ENCODE measurements at places on chromosomes 13 and 19. TPM values are rescaled to one million over a fixed set of nuclear protein-coding genes. Genes with fewer than 3 reads are reported as not detected.

DNA sequence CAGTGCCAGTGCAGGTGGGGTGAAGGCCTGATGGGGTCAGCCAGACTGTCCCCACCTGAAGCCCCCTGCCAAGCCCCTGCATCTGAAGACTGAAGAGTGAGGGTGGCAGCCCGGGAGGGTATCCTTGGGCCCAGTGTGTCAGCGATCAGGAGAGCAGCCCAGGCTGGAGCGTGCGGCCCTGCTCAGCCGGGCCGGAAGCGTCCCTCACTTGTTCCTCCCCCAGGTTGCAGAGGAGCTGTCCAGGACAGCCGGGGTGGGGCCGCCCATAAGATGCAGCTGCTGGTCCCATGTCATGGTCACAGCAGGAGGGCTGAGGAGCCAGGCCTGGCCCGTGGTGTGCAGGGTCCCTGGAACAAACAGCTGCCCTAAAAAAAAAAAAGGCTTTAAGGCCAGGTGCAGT lies 55.4 kb downstream of the KDM4B start:
- no peak for DNase-seq

GRCh38 chr13:19605161-19605955 lies 28.1 kb upstream of the MPHOSPH8 start:
- DNase-seq: no peak

GRCh38 chr13:31793246-31793645 lies 53.9 kb downstream of the RXFP2 start:
- peak; percentile 47 for DNase-seq

- peak; percentile 67 for DNase-seq
Measured at GRCh38 chr13:46124967-46125933, 20.4 kb upstream of the CPB2 start.

DNA sequence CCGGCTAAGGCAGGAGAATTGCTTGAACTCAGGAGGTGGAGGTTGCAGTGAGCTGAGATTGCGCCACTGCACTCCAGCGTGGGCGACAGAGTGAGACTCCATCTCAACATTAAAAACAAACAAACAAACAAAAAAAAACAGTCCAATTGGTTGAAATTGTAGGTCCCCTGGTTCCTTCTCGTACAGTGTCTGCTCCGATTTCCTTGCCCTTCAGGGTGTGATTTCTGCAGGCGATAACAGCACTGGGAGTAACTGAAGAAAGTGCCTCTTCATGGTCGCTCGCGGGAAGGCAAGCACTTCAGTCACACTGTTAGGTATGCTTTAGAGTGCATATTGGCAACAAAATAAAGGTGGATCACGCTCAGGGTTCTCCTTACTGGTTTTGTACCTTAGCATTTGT lies 39.7 kb downstream of the TPT1 start:
- DNase-seq: no peak

DNA sequence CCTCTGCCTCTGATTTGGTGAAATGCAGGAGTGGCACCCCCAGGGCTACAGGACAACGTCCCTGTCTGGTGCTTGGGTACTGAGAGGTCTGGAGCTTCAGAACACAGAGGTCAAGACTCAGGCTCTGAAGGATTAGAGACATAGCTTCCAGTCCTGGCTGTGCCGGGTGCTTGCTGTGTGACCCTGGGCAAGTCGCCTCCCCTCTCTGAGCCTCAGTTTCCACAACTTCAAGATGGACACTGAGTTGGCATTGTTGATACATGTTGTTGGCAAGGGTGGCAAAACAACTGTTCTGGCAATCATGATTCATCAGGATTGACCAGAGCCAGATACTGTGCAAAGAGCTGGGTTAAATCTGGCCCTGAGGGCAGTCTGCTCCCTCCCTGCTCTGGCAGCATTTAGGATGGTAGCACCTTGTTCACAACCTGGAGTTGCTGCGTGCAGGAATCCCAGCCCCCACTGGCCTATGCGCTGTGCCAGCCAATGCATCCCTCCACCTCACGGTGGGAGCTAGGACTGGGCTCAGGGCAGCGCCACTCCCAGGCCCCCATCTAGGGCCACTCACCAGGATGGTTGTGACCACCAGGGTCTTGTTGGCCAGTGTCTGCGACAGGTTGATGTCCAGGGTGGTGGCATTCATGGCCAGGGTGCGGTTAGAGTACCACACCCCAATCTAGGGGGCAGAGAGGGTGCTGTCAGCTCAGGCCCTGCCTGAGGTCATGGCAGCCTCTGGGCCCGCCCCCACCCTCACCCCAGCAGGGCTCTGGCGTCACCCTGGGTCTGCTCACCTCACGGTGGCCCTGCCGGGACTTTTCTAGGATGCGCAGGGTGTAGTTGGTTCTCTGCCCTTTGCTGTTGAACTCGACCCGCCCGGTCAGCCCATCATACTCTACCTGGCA lies 16.7 kb downstream of the GRIK5 start:
- no peak for DNase-seq

DNA sequence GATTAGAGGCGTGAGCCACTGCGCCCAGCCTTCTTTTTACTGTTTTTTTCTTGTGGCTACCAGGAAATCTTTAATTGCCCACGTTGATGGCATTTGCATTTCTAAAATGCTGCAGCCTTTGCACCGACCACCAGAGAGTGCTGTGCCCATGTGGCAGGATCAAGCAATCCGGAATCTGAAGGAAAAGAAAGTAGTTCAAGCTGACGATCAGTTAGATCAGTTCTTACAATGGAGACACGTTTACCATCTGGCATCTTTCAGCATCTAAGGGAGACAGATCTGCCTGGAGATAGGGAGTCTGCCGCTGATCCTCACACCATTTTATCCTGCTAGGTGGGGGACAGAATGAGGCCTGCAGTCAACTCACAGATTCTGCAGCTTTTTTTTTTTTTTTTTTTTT lies 19.9 kb downstream of the TINCR start:
- DNase-seq: peak; percentile 52

DNA sequence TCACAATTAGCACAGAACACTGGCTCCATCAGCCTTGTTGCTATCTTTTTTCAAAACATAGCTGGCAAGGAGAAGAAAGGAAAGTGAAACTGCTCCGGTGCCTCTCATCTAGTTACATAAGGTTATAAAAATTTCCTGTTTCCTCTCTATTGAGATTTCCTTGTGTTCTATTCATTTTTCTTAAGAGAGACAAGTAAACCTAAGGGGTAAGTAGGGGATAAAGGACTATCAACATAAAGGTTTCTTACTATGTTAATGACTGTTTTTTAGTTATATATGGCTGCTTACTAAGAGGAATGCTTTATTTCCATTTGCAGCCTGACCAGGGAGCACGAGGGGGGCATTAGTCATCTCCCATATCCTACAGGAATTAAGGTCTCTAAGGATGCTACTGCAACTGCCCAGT lies 73.2 kb upstream of the MLNR start:
- DNase-seq: peak; percentile 79

DNA sequence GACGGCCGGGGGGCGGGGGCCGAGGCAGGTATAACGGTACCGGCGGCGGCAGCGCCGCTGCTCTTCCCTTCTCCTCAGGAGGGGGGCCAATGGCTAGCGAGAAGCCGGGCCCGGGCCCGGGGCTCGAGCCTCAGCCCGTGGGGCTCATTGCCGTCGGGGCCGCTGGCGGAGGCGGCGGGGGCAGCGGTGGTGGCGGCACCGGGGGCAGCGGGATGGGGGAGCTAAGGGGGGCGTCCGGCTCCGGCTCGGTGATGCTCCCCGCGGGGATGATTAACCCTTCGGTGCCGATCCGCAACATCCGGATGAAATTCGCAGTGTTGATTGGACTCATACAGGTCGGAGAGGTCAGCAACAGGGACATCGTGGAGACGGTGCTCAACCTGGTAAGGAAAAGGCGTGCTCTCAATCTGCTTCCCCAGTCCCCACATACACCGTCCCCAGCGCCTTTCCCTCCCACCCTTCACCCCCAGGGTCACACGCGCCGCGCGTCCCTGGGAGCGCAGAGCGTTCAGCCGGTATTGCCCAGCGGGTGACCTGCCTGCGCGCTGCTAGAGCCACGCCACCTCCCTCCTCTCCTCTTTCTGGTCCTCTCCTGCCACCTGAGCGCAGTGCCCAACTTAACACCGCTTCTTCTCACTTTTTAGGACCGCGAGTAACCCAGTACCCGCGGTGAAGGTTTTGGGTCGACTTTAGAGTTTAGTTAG lies 814 bp downstream of the NBEA start:
- DNase-seq: no peak

DNA sequence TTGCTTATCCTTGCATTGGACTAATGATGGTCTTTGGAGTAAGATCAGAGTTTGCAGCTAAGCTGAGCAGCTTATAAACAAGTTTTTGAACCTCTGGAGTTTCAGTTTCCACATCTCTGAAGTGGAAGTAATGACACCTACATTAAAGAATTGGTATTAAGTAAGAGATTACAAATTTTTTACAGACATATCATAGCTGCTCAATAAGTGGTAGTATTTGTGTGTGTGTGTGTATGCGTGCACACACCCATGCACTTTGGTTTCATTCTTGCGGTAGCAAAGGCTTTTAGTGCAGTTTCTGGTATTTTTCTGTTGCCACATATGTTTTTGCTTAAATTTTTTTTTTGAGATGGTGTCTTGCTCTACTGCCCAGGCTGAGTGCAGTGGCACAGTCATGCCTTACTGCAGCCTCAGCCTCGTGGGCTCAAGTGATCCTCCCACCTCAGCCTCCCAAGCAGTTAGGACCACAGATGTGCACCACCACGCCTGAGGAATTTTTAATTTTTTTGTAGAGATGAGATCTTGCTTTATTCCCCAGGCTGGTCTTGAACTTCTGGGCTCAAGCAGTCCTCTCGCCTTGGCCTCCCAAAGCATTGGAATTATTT lies 4.5 kb downstream of the NAA16 start:
- DNase-seq: no peak

DNA sequence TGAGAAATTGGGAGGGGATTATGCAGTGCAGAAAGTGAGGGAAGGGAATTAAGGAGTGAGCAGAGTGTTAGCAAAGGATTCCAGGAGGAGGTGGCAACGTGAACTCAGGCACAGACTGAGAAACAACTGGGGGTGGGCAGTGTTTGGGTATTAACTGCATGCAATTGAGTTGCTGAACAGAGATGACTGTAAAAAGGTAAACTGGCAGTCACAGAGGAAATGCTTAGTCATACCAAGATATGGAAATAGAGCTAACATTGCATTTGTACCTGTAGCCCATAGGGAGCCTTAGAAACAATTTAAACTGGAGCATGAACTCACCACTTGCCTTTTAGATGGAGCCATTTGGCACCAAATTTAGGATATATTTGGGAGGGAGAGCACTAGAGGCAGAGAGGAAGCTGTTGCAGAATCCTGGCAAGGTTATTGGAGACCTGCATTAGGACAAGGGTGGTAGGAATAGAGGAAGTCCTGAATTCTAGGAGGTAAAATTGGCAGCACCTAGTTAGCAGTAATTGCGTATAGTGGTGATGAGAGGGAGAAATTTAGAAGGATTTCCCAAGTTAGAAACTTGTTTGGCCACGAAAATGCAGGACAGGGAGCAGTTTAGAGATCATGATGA lies 100.6 kb upstream of the FRY start:
- DNase-seq: no peak

- no peak for DNase-seq
Measured at GRCh38 chr13:38577048-38577447, 109.8 kb upstream of the FREM2 start.

DNA sequence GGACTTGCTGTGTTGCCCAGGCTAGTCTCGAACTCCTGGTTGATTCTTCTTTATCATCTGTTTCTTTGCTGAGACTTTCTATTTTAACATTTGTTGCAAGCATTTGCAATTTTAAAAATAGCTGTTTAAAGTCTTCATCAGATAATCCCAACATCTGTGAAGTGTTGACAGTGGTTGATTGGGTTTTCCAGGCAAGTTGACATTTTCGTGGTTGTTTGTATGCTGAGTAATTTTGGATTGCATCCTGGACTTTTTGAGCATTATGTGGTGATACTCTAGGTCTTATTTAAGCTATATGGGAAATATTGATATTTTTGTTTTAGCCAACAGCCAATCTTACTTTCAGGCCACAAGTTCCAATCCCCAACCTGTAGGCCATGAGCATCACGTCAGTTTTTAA lies 25.1 kb downstream of the AP1M1 start:
- no peak for DNase-seq

GRCh38 chr19:29620931-29621351 lies 14.9 kb downstream of the POP4 start:
- DNase-seq: no peak

DNA sequence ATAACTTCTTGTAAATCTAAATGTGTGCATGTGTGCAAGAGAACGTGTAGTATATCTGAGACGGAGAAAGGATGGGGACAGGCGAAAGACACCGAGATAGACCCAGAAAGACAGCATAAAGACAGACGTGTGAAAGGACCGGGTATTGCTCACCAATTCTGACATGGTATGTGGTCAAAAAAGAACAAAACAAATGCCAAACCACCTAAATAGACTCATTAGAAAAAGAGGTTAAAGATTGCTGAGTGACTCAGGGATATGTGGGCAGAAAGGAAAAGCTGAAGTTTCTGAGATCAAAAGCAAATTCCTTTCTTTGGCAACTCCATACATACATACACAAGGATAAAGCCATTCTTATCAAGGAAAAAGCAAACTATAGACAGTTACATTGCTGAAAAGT lies 179.7 kb upstream of the TSC22D1 start:
- DNase-seq: peak; percentile 61

- DNase-seq: peak; percentile 93
Measured at GRCh38 chr13:48400850-48401291, 12.0 kb downstream of the LPAR6 start.

- no peak for DNase-seq
Measured at GRCh38 chr13:44807449-44808034, 181.7 kb downstream of the NUFIP1 start.

DNA sequence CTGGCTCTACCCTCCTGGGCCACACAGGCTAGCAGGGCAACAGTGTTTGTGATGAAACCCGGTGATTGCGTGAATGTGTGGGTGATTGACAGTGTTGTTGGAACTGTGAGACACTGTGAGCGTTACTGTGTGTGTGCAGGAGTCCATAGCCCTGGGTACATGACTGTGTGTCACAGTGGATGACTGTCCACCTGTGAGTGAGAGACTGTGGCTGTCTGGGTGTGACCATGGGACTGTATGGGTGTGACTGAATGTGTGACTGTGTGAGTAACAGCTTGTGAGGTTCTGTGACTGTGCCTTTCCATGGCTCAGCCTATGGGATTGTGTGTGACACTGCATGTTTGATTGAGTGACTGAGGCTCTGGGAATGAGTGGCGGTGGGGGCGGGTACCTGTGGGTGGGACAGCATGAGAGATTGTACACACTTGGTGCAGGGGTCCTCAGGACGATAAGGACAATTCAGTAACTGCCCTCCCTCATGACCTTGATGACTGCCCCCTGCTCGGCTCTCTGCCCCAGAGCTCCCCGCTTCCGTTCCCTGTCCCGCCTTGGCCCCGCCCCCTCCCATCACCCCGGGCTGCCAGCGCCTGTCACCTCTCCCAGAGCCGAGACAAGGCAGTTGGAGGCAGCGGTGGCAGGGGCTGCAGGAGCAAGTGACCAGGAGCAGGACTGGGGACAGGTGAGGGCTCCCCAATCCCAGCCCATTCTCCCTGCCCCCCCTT lies at the start of gene GIPR:
GIPR (plus strand) TSS at position 602 of the 722 bp plus-strand sequence. CDS start 1,300 bp downstream, outside the sequence.
- no peak for DNase-seq

GRCh38 chr19:55632463-55632834 lies 8.1 kb upstream of the ZNF784 start:
- DNase-seq: peak; percentile 99

The F2RL3 gene
- 14.0 TPM for total RNA-seq

The ASPDH gene
- not detected for total RNA-seq

The MAMSTR gene
- 0.09 TPM for total RNA-seq

The GARIN5A gene
- total RNA-seq: 0.17 TPM

The ZNF541 gene
- 0.33 TPM for total RNA-seq

The TTYH1 gene
- total RNA-seq: not detected

The ZNF490 gene
- 13.1 TPM for total RNA-seq

The LAIR1 gene
- total RNA-seq: not detected

The PRTN3 gene
- not detected for total RNA-seq

Data from dermis blood vessel endothelial cell (primary cell).